Neural progenitor cell (in vitro differentiated cells): ENCODE measurements at places on chromosomes 1 and 21. TPM values are rescaled to one million over a fixed set of nuclear protein-coding genes. Genes with fewer than 3 reads are reported as not detected.

- no peak for DNase-seq
These were observed 24.0 kb upstream of the DDOST start for GRCh38 chr1:20685099-20685662.

DNA sequence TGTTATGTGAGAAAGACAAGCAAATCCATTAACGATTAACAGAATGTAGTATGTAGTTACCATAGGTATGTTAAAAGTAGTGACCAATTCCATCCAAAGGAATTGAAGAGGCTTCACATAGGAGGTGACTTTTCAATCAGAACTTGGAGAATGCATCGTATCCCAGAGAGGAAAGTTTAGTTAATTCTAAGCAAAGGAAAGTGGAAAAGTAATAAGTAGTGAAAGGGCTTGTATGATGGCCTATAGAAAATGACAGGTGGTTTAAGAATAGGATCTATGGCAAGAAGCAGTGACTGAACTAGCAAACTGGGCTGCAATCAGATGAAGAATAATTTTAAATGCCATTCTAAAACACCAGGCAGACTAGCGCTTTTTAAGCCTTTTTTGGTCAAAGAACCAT lies 16.6 kb downstream of the SCMH1 start:
- DNase-seq, result no peak

Gene REG4
- total RNA-seq, result not detected in 2 replicates

Gene DCDC2B
- total RNA-seq, result not detected in 2 replicates

DNA sequence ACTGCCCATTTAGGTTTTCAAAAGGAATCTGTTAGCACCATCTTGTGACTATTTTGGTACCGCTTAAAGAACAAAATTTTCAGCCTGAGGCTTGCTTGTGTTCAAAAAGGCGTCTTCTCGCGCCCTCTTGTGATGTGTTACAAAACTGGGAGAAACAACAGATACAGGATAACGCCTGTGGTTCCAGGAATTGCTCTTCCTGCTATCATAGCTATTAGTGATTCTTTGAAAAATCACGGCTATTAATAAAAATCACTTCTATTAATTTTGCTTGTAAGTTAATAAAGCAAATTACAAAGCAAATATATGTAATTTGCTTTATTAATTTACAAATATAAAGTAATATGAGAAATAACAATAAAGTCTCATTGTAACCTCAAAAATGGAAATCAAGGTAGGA lies 82.2 kb upstream of the ABCD3 start:
- DNase-seq, result peak; percentile 90

Gene LINGO4
- not detected in 2 replicates for total RNA-seq

DNA sequence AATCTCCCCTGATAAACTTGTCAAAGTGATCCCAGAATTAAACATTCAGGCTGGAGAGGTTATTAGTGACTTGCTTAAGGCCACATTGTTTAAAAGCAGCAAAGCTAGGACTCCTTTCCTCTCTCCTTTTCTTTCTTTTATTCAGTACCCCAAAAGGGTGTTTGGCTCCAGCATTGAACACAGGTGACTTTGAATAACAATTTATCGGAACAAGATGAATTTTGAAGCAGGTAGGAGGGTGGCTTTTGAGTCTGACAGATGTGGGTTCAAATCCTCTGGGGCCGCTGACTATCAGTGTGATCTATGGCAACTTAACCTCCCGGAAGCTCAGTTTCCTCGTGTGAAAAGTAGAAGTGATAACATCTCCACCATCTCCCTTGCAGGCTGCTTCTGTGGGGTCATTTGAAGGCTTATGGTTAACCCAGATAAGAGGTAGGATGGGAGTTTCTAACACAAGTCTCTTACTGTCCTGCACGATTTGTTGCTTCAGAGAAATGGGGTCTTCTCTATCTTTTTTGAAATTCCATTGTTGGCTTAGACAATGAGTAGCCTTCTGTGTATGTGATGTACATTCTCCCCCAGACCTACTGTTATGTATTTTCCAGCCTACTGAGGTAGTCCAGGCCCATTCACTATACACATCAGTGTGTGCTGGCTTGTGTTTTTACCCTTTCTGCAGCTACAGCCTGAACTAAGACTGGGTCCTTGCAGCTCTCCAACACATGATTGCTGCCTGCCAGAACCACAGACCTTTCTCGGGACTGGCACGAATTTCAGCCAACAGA lies 29.0 kb downstream of the JUN start:
- no peak for DNase-seq

GRCh38 chr1:235882816-235883215 lies 16.1 kb upstream of the LYST start:
- no peak for DNase-seq

DNA sequence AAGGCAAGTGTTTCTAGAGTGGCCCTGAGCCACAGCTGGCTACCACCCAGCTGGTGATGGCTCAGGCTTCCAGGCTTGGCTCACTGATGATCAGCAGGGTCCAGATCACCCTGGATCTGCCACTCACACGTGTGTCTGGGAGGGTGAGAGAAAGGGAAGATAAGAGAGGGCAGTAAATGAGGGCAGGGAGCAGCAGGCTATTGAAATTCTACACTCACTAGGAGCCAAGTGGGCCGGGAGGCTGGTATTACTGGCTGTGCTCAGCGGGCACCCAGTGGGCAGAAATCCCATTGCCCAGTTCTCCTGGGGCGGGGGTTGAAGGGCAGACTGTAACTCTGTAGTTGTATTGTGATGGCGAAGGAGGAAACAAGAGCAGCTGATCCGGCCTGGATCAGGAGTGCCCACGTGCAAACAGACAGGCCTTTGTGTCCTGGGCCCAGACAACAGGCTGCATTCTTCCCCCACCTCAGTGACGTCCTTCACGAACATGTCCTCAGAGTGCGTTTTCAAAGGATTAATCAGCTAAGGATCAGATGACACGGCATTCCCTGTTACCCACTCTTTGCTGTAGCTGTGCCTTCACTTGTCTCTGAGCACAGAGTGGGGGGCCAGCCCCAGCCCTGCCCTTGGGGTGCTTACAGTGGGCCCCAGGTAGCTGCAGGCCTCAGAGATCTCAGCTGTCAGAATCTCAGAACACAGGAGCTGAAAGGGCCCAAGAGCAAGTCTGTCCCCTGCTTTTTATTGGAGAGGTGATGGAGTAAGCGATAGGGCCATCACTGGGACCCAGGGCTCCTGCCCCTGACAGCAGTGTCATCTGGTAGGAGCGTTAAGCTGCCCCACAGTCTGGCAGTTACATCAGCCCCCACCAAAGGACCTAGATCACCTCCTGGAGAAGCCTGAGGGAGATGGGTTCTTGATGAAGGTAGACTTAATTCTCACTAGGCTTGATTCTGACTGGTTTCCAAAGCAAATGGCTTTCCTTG lies 60.5 kb downstream of the ATP1A1 start:
- peak; percentile 64 for DNase-seq

GRCh38 chr21:38349111-38349746 lies 92.4 kb downstream of the KCNJ15 start:
- no peak for DNase-seq

DNA sequence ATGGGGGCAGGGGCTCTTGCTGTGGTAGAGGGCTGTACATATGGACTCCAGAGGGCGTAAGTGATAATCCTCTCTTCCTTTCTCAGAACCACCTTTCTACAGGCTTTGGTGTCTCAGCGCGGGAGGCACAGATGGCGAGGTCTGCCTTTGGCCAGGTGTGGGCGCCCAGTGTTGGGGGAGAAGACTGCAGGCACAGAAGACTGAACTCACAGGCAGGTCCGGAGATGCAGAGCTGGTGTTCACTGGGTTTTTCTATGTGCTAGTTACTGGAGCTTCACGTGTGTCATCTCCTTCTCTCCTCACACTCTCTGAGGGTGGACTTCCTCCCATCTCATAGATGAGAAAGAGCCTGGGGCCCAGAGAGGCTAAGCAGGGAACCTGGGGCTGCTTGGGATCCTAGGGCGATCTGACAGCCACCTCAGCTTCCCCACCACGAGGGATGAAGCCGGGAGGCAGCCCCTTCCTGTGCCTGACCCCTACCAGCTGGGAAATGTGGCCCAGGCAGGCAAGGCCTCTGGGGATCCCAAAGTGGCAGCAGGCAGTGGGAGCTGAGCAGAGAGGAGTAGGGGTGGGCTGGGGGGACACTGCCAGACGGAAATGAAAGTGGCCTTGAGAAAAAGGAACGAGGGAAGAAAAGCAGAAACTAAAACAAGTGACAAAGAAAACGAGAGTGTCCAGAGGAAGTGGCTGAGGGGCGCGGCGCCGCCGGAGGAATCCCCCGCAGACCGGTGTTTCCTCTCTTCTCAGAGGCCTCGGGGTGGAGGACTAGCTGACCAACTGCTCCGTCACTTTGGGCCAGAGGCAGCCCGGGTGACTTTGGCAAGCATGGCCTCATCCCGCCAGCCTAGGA lies 191.6 kb downstream of the HIVEP3 start:
- no peak for DNase-seq

GRCh38 chr1:41479000-41479807 lies 5.3 kb downstream of the EDN2 start:
- no peak for DNase-seq

DNA sequence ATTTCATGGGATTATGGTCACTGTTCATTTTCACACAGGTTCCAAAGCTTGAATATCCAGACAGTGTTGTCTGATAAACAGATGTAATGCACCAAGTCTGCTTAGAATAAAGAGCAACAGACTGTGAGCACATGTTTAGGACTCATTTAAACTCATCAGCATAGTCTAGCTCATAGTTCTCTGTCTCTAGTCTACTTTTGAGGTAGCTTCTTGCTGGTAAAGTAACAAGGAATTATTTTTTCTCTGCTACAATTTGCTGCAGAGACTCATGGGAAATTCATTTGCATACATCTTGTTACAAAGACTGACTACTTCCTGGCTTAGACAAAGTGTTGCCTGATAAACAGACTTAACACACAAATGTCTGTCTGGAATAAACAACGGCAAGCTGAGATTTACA lies 187.2 kb downstream of the NFIA start:
- DNase-seq, result no peak

Gene NBPF10
- total RNA-seq, result 0.71 TPM in 2 replicates

Gene LCE2A
- not detected in 2 replicates for total RNA-seq

DNA sequence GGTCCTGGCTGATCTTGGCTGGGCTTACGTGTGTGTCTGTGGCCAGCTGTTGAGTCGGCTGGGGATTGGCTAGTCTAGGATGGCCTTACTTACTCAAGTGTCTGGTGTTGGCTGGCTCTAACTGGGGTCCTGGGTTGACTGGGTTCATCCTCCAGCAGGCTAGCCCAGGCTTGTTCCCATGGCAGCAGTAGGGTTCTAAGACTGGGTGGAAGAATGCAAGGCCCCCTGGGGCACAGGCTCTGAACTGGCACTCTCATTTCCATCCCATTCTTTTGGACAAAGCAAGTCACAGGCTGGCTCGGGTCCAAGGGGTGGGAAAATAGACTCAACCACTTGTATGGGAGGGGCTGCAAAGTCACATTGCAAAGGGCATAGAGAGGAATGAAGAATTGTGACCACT lies 7.9 kb upstream of the OPRD1 start:
- DNase-seq, result peak; percentile 45

Gene LCE3D
- not detected in 2 replicates for total RNA-seq

GRCh38 chr1:205449750-205450443 lies 5.9 kb downstream of the BLACAT1 start:
- DNase-seq, result peak; percentile 75

GRCh38 chr21:46374761-46375389 lies 50.9 kb downstream of the PCNT start:
- no peak for DNase-seq

DNA sequence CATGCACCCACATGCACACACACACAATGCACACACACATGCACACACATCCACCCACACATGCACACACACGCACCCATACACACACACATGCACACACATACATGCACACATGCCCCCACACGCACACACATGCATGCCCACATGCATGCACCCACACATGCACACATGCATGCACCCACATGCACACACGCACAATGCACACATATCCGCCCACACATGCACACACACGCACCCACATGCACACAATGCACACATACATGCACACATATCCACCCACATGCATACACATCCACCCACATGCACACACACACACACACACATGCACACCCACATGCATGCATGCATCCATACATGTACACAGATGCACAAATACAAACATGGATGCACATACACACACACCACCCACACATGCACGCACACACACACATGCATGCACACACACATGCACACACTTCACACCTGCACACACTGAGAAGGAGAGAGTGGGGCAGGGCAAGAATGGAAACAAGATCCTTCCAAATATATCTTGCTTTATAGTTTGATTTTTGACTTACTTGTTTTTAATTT lies 123.2 kb downstream of the NPHP4 start:
- DNase-seq, result no peak

DNA sequence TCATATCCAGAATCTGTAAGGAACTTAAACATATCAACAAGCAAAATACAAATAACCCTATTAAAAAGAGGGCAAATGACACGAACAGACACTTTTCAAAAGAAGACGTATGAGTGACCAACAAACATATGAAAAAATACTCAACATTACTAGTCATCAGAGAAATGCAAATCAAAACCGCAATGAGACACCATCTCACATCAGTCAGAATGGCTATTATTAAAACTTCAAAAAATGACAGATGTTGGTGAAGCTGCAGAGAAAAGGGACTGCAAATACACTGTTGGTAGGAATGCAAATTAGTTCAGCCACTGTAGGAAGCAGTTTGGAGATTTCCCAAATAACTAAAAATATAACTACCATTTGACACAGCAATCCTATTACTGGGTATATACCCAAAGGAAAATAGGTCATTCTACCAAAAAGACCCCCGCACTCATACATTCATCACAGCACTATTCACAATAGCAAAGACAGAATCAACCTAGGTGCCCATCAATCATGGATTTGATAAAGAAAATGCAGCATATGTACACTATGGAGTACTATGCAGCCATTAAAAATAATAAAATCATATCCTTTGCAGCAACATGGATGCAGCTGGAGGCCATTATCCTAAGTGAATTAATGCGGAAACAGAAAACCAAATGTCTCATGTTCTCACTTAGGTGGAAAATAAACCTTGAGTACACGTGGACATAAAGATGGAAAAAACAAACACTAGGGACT lies 230.1 kb upstream of the RAB4A start:
- DNase-seq, result no peak

- no peak for DNase-seq
These were observed 25.6 kb downstream of the SLC26A9 start for GRCh38 chr1:205917466-205918238.

Gene SHE
- total RNA-seq, result 0.04 TPM in 1 of 2 replicates, not detected in the other

GRCh38 chr21:43198376-43198775 lies 29.6 kb downstream of the CRYAA start:
- no peak for DNase-seq

GRCh38 chr1:17630048-17630830 lies 90.7 kb downstream of the ARHGEF10L start:
- no peak for DNase-seq

- no peak for DNase-seq
These were observed 47.7 kb downstream of the PGM1 start for GRCh38 chr1:63640633-63641567.

Gene CLDN14
- total RNA-seq, result not detected in 2 replicates

GRCh38 chr1:94678202-94678848 lies 136.8 kb upstream of the F3 start:
- no peak for DNase-seq

- no peak for DNase-seq
These were observed 43.0 kb upstream of the EIF4G3 start for GRCh38 chr1:21219674-21220073.

DNA sequence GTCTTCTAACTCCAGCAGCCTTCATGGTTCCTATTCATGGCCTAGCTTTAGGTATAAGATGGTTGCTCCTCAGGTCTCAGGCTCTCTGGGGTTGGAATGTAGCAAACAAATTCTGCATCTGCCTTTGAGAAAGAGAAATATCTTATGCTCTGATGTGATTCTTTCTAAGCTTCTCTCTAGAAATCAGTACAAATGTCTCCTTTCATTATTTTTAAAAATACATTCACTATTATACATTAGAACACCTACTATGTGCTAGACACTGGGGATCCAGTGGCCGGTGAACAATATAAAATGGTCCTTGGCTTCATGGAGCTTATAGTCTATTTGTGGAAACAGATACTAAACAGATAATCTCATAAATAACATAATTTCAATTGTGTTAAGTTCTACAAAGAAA lies 16.1 kb upstream of the TMEM39B start:
- no peak for DNase-seq
